ENCODE measurements at places on chromosomes 1 and 21.

DNA sequence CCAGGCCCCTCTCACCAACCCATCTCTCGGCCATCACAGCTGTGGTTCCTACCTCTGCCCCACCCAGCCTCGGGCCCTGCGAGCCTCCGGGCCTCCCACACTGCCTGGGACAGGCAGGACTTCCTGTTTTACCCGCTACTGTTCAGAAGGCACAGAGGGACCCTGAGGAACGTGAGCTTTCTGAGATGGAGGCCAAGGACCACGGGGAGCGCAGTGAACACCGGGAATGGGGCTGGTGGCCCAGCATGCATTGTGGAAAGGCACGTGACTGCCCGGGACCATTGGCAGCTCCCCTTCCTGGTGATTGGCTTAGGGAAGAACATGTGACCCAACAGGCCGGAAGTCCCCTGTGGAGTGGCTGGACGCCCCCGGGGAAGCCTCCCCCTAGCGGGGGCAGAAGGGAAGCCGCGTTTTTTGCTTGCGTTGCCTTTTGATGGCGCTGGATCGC is 7.0 kb downstream of the S100B start:
- DNase-seq: no peak

GRCh38 chr1:173347282-173347818 is 129.8 kb upstream of the PRDX6 start:
- DNase-seq: no peak

DNA sequence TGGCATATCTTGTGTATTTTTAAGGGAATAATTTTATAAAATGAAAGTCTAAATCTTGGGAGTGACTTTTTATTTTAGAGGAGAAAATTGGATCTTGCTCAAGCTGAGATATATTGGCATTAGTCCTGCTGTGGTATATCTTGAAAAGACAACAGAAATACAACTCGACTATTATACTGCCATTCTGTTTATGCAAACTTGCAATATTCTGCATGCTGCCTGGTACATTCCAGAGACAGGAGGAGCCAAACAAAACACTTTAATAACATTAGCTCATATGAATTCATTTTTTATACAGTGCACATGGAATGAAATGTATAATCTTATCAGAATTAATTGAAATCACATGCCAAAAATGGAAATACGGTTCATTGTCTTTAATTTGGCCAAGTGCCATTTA is 176.0 kb upstream of the NRIP1 start:
- DNase-seq: no peak

GRCh38 chr1:159188375-159188788 is 16.3 kb upstream of the ACKR1 start:
- DNase-seq: no peak

DNA sequence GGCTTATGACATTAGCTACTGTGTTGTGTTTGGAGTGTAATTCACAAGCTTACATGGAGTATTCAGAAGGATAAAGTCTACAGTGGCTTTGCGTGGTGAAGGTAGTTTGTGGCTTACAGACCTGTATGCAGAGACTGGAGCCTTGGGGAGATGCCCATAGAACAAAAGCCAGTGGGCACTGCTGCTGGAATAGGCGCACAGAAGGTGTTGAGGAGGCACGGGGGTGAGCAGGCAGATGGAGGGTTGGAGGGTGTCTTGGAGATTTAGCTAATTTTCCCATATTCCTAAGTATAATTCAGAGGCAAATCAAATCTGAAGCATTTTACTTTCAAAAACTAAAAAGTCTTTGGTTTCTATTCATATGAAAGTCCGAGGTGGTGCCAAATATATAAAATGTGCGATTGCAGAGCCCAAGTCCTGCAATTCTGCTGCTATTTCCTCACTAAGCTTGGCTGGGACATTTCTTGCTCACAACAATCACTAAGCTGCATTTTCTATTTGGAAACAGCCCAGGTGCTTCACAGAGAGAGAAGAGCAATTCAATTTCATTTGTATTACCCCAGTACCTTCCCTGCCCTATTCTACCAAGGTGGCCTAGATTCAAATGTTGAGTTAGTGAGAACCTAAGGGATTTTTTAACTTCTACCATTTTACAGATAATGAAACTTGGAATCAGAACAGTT is 48.5 kb downstream of the FH start:
- DNase-seq: no peak

GRCh38 chr1:67464058-67464457 is 33.9 kb upstream of the SERBP1 start:
- no peak for DNase-seq

DNA sequence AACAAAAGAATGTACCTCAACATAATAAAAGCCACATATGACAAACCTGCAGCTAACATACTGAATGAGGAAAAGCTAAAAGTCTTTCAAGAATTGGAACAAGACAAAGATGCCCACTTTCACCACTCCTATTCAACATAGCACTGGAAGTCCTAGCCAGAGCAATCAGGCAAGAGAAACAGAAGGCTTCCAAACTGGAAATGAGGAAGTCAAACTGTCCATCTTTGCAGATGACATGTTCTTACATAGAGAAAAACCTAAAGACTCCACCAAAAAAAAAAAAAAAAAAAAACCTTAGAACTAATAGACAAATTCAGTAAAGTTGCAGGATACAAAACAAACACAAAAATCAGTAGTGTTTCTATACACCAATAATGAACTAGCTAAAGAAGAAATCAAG is 20.2 kb downstream of the NSL1 start:
- DNase-seq: no peak

GRCh38 chr1:227417756-227418480 is 99.6 kb upstream of the CDC42BPA start:
- DNase-seq: no peak

DNA sequence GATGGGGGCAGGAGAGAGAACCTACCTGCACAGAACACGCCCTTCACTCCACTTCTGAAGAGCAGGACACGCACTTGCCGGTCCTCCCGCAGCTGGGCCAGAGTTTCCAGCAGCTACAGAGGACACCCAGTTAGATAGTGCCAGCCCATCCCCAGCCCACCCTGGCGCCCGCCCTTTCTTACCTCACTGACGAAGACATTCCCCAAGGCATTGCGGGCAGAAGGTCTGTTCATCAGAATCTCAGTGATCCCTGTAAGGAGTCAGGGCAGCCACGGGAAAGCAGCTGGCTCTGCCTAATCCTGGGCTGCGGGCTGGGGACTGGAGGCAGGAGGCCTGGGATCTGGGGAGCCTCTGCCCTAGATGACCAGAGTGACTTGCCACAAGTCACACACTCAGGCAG is 10.0 kb downstream of the ECHDC2 start:
- DNase-seq: no peak

DNA sequence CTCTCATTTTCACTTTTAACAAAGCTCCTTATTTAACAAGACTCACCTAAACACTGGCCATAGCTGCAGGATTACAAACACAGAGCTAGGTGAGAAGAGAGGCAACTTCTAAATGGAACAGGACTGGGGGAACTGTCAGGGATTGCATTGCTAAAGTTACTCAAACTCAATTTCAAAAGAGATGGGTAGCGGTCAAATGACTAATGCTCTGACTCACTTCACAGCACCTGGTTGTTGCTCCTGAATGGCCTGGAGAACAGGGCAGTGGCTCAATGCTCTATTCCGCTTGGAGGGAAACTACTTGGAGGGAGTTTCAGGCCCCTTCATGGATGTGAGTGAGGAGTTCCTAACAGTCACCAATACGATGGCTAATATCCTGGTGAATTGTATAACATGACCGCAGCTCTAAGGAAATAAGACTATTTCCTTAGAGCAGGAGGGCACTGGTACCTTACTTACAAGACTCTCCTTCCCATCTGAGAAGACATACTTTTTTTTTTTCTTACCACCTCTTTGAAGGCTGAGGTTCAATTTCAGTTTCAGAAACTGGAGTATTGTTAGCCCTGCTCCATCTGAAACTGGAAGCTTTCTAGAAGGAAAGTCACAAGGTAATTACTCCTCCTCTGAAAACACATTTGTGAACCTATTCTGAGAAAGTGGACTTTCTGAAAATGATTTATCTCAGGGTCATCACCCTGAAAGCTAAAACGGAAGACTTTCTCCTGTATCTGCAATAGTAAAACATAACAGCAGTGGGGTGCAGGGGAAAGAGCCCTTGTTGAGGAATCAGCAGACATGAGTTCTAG is 9.5 kb downstream of the DPT start:
- DNase-seq: no peak

DNA sequence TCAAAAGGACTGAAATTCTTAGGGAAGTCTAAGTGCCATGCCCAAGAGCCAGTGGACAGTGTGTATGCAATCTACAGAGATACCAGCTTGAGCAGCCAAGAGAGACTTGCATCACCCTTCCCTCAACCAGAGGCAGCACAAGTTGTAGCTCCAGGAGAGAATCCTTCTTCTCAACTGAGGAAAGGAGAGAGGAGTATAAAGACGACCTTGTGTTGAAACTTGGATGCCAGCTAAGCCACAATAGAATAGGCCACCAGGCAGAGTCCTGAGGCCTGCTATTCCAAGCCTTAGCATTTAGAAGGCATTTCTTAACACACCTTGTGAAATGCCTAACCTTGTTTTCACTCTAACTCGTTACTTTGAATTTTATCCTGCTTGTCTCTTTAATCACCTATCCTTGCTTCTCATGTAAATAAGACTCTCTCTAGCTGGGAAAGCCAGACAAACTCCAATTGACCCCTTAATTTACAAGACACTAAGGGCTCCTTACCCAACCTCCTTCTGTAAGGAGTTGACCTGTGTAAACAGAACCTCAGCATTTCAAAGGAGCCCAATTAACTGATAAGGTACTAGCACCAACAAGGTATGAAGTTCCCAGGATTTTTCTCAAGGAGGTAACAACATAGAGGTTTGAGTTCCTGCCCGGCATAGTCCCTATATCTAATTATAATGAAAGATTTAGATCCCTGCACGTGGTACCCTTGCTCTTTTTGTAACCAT is 738.8 kb downstream of the AMY1C start:
- DNase-seq: no peak

DNA sequence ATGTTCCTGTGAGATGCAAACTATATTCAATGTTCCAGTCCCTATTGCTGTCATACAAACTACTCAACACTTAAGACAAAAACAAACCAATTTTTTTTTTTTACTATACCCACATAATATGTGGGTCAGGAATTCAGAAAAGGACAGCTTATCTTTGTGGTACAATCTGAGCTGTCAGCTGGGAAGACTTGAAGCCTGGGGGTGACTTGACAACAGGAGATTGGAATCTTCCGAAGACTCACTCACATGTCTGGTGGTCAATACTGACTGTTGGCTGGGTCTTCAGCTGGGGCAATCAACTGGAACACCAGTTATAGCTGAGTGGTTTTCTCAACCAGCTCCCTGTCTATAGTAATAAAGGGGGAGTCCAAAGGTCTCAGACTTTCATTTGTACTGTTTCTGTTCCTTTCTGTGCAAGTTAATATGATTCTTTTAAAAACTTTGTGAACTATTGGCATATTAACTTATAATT is 81.7 kb upstream of the ATP1B1 start:
- DNase-seq: no peak

DNA sequence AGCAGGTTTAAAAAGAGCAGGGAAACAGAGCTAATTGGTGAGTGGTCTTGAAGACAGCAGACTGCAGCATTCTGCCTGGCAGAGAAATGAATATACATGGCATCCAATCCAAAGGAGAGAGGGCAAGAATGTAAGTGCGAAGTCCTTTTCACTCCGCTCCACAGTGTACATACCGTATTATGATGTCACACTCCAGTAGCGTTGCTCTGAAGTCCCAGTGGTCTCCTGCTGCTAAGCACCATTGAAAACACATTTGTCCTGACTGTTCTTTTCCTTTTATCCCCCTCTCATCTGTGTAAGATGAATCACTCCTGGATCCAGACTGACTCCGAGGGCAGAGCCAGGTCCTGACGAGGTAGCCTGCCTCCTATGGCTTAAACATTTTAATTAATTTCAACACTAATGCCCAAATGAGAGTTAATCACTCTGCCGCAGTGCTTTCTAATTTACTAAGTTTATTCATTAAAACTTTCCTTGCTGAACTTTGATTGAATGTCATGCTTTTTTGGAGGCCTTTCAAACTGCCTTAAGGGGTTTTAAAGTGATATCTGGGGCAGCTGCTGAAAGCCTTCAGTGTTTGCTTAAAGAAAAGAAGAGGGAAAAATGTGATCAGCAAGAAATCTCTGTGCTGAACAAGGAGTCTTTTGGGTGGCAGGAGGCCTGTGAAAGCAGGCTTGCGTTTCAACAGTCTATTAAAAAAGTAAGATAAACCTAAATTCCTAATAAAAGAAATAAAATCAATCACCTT is 227.2 kb downstream of the ATG4C start:
- no peak for DNase-seq

DNA sequence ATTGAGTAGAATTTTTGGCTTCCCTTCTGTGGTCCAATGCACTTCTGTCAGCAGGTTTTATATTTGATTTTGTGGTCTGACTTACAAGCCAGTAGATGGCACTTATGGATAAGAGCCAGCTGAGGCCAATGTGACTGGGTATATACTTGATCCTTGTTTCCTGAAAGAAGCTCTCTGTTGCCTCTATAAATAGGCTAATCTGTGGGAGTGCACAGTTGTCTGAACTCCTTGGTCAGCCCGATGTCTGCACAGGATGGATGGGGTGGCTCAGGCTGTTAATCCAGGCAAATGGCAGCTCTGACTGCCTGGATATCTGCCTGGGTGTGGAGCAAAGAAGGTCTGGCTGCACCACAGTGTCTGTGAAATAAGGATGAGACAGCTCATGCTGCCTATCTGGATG is 1183.7 kb upstream of the PRMT6 start:
- no peak for DNase-seq

- DNase-seq: no peak
These were observed 522.6 kb downstream of the PTPRU start for GRCh38 chr1:29758781-29759499.

- no peak for DNase-seq
These were observed 4.1 kb downstream of the KIAA1614 start for GRCh38 chr1:180916771-180917170.

- DNase-seq: no peak
These were observed 77.6 kb downstream of the XCL2 start for GRCh38 chr1:168466092-168466713.

- DNase-seq: no peak
These were observed 197.8 kb downstream of the LYPLAL1 start for GRCh38 chr1:219371471-219371870.

- DNase-seq: no peak
These were observed 57.6 kb downstream of the FAF1 start for GRCh38 chr1:50902419-50902818.

- DNase-seq: no peak
These were observed 19.5 kb downstream of the PODN start for GRCh38 chr1:53081384-53082066.

DNA sequence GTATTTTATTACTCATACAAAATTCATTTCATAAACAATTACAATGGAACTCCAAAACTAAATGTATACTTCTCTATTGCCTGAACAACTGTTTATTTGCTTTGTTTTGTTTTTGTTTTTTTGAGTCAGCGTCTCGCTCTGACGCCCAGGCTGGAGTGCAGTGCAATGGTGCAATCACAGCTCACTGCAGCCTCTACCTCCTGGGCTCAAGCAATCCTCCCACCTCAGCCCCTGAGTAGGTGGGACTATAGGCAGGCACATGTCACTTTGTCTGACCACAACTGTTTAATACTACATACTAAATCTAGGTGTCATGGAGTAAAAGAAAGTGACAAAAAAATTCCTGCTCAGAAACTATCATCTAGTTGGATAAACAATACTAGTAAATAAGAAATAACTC is 49.3 kb downstream of the RAB3GAP2 start:
- DNase-seq: no peak

GRCh38 chr1:58781541-58782177 is 2.2 kb downstream of the JUN start:
- peak; percentile 74 for DNase-seq
